Endothelial cell (in vitro differentiated cells): ENCODE measurements at places on chromosomes 3 and 15. TPM values are rescaled to one million over a fixed set of nuclear protein-coding genes. Genes with fewer than 3 reads are reported as not detected.

The UBA7 gene
- 6.0 TPM for total RNA-seq

GRCh38 chr3:122305818-122306621 lies 19.0 kb upstream of the CSTA start:
- no peak for DNase-seq

DNA sequence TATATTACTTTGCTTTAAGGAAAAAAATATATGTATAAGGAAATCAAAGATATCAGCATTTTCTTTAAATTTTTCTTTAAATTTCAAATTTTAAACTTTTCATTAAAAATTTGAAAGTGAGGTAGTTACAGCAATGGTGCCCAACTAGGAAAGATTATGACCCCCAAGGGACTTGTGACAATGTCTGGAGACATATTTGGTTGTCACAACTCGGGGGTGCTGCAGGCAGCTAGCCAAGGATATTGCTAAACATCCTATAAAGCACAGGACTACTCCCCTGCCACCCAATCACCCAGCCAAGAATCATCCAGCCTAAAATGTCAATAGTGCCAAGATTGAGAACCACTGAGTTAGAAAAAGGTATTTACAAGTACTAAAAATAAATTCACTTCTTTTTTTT lies 57.3 kb downstream of the SLC4A7 start:
- DNase-seq: no peak

DNA sequence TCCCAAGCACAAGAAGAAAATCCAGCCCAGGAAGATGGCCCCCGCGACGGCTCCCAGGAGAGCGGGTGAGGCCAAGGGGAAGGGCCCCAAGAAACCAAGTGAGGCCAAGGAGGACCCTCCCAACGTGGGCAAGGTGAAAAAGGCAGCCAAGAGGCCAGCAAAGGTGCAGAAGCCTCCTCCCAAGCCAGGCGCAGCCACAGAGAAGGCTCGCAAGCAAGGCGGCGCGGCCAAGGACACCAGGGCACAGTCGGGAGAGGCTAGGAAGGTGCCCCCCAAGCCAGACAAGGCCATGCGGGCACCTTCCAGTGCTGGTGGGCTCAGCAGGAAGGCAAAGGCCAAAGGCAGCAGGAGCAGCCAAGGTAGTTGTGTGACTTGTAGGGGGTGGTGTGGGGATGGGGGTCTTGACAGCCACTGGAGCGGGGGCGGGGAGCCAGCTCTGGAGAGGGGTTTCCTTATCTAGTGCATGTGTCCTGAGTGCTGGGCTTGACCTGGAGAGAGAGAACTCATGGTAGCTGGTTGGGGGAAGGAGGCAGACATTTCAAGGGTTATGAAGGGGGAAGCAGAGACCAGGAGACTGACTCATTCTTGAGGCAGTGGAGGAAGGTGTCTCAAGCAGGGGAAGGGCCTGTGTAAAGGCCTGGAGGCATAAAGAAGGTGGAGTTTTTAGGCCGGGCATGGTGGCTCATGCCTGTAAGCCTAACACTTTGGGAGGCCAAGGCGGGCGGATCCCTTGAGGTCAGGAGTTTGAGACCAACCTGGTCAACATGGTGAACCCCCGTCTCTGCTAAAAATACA lies 6.2 kb downstream of the H1-8 start:
- no peak for DNase-seq

DNA sequence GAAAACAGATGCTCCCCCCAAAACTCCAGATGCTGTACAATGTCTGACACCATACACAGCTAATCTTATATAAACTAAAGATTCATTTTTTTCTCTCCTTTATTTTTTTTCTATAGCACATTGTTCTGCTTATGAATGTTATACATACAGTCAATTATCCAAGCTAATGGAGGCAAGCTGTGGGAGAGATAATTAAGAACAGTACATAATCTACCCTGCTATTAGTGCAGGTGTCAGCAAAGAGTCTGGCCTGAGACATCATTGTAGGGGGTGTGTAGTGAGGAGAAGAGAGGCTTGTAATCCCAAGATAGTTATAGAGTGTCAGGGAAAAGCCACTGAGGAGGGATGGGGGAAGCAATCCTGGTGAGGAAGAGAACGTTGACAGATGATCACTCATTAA lies 25.4 kb upstream of the CHMP2B start:
- no peak for DNase-seq

DNA sequence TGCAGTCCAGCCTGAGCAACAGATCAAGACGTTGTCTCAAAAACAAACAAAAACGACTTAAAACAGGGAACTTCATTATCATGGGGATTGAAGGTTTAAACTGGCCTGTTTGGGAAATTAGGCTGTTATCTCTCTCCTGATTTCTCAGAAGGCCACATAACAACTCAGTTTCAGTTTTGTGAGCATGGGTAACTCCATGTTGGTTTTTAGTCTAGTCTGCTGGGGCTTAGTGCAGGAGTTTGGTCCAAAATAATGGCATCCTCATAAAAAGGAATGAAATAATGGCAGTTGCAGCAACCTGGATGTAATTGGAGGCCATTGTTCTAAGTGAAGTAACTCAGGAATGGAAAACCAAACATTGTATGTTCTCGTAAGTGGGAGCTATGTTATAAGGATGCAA lies 2.3 kb upstream of the ZNF280D start:
- no peak for DNase-seq

The RBP2 gene
- not detected for total RNA-seq

The MAGEF1 gene
- 22.9 TPM for total RNA-seq

DNA sequence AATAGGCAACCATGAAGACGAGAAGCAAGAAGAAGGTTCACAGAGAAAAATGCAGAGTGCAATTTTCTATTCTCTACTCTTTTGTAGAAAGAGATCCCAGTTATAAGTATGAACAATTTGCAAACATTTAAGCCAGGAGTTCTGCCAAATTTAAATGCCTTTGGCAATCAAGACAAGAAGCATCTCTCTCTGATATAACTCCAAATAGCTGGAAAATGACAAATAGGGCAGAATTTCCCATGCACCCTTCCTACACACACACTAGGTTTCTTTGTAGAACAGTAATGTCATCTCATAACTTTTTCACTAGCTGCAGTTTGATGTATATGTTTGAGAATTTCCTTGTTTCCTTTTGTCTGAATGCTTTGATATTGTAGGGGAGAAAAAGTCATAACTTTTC lies 333.5 kb upstream of the AZI2 start:
- no peak for DNase-seq

The HDAC11 gene
- total RNA-seq: 14.8 TPM
